ENCODE measurements at places on chromosomes 1 and 21.
A peak's percentile ranks its signal among the peaks of the same experiment; 100 is the strongest.

DNA sequence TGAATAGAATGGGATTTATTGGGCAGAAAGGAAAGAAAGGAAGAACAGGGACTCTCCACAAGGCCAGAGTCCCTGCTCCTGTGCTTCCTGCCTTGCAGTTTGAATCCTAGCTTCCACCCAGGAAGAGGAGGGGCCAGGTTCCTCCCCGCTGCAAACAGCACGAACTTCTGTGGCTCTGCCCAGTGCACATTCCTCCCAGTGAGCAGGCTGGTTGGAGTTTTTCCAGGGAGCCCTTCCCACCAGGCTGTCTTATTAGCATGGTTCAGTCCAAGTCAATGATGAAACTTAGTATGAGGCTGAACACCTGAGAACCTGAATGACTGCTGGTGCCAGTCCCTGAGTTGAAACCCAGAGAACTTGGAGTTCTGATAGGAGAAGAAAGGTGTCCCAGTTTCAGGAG lies 247.2 kb downstream of the DUSP10 start:
- peak; percentile 24 for DNase-seq

- DNase-seq = no peak
These were observed 3901.2 kb downstream of the SRGAP2C start for GRCh38 chr1:125085720-125086591.

DNA sequence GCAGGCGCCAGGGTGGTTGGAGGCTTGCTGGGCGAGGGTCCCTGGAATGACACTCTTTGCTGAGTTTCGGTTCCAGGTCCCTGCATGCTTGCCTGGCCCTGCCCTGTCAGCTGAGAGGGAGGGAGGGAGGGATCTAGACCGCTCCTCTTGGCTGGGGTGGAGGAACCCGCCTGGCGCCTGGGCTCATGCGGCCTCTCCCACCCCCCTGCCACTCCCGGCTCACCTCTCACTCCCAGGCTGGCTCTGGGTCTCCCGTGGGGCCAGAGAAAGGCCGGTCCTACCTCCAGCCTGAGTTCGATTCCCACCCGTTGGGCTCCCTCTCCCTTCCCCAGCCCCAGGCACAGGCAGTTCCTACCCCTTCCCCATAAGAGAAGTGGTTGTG lies 19.0 kb upstream of the IFNLR1 start:
- no peak for DNase-seq

GRCh38 chr21:31354604-31355443 lies 10.8 kb upstream of the TIAM1 start:
- peak; percentile 95 for DNase-seq

DNA sequence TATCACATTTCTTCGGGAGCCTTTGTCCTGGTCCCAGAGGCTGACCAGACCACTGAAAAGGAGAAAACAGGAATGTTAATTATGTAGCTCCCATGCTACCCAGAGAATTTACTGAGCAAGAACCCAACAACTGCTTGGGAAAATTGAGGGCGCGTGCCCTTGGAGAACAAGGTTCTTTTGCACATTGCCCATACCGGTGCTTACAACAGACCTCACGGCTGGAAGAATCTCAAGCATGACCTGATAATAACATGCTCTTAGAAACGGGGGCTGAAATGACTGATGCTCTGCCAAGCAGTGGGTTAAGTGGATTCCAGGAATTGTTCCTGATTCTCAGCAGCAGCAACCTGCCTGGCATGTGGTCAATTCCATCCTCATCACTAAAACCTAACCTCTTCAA lies 49.3 kb upstream of the AJAP1 start:
- no peak for DNase-seq

DNA sequence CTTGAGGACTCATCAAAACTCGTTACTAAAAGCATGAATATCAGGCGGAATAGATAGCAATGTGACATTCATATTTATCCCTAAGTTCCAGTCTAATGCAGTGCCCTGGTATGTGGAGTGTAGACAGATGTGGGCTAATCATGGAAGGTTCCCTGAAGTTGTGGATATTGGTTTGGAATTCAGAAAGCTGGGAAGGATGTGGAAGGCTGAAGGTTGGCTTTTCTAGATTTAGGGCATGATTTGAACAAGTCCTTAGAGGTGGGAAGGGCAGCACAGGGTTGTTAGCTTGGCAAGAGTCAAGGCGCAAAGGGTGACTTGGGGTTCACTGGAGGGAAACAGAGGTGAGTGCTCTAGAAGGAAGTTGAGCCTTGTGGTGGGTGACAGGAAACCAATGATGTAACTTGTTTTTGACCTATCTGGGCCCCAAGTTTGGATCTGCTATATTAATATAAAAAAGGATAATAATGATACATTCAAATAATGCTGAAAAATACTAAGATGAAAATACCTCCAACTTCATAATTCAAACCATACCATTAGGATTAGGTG lies 21.9 kb downstream of the LGALS8 start:
- DNase-seq = no peak

DNA sequence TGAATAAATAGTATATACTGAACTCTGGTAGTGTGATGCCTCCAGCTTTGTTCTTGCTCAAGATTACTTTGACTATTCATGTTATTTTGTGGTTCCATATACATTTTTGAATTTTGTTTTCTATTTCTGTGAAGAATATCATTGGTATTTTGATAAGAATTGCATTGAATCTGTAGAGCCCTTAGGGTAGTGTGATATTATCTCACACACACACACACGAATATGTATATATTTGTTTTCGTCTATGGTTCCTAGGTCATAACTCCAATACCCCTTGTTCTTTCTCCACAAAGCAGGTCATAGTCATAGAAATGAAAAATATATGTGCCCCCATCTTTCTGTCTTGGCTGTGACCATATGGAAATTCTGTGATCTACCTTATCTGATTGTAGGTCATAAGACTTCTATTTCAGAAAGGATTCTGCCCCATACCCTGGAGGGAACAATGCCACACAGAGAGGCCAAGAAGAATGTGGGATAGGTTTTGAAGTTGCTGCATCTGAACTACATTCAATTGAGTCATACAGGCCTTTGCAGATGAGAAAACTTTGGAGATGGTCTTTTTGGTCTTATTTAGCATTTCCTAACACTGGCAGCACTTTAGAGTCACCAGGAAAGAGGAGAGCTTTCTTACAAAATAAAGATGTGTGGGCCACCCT lies 32.0 kb upstream of the GBP5 start:
- DNase-seq = no peak

- peak; percentile 46 for DNase-seq
These were observed 72.0 kb downstream of the SLC66A1 start for GRCh38 chr1:19384113-19384512.

DNA sequence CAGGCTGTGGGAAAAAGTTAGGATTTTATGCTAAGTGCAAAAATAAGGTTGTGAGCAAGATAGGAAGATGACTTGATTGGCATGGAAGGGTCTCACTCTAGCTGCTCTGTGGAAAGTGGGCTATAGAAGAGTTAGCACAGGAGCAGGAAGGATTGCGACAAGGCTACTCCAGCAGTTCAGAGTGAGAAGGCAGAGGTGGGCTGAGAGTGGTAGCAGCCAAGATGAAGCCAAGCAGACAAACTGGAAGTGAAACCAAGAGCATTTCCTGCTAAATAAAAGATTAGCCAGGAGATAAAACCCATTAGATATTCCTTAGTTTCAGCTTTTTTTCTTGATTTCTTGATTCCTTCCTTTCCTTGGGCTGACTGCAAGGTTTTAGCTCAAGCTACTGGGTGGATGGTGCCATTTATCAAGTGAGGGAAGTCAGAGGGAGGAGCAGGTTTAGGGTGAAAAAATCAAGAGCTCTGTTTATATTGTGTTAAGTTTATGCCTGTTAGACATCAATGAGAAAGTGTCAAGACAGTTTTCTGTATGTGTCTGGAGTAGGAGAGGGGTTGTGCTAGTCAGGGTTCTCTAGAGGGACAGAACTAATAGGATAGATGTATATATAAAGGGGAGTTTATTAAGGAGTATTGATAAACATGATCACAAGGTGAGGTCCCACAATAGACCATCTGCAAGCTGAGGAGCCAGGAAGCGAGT lies 33.1 kb upstream of the ZNF644 start:
- no peak for DNase-seq

DNA sequence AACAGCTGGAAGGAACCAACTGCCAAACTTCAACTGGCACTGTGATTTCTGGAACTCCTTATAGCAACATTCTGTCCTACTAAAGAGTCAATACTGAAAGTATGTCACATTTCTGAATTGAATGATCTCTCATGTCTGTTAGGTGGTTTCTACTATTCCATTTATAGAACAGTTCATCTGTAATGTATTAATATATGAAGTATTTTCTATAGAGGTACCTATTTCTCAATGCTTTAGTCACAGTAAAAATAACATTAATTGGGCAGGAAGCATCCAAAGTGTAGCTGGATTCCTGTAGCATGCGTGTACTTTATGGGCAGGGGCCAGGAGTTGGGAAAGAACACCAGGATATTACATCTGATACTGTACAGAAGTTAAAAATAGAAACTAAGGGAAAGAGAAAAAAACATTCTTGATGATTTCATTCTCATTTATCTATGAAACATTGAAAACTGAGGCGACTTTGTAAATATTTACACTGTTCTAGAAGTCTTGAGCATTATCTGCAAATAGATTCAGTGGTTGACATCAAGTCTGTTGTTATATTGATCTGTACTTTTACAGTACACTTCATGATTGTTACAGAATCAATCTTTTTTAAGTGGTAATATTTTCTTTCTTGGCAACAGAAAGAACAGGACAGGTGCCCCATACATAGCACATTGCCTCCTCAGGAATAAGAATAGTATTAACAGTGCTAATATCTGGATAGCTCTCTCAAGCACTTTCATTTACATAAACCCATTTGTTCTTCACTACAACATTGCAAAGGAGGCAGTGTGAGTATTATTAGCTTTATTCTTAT lies 6.2 kb upstream of the ZNF281 start:
- DNase-seq = peak; percentile 96

- no peak for DNase-seq
These were observed 33.1 kb downstream of the FOXO6 start for GRCh38 chr1:41394369-41394744.

GRCh38 chr1:168195199-168196135 lies 16.7 kb downstream of the TIPRL start:
- no peak for DNase-seq

DNA sequence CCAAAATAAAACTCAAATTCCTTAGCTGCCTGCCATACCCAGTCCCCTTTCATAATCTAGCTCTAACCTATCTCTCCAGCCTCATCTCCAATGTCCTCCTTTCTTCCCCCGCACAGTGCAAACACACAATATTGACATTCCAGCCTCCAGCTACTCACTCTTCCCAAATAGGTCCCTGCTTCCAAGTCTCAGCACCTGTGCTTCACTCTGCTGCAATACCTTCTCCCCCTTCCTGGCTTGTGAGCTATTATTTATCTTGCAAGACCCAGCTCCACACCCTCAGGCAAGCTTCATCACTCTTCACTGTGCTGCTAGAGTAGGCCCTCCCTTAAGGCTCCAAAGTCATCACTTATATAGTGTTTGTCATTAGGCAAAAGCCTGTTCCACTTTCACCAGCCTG lies 9.7 kb downstream of the PLPP3 start:
- no peak for DNase-seq

GRCh38 chr1:200409761-200410565 lies at the start of gene ZNF281:
Gene ZNF281, minus strand, starts transcription at chr1:200410036. Its CDS starts 331 bp downstream, at chr1:200409705.
- peak; percentile 92 for DNase-seq

DNA sequence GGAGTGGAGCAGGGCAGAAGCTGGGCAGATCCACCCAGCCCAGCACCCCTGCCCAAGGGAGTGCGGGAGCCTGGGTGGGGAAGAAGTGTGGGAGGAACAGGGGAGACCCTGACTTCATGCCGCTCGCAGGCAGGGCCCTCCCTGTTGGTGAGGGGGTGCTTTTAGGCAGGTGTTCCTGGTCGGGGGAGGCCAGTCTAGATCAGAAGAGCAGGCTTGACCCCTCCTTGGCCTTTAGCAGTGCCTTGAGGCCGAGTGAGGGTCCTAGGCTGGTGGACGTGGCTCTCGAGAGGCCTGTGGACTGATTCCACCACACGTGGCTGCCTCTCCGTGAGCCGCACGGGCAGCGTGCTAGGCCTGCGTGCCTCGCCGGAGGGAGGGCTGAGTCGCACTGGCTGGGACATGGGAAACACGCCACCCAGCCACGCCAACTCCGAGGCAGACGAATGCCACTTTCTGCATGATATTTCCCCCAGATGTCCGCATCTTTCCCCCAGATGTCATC lies 19.4 kb upstream of the COL18A1 start:
- DNase-seq = no peak

GRCh38 chr1:39086865-39087409 lies 60.8 kb downstream of the NDUFS5 start:
- peak; percentile 56 for DNase-seq

- no peak for DNase-seq
These were observed 6.7 kb downstream of the CITED4 start for GRCh38 chr1:40855513-40855912.

GRCh38 chr21:15066123-15066575 lies 1.3 kb upstream of the NRIP1 start:
- DNase-seq = peak; percentile 52

- no peak for DNase-seq
These were observed 16.6 kb upstream of the GFI1 start for GRCh38 chr1:92503043-92503925.

DNA sequence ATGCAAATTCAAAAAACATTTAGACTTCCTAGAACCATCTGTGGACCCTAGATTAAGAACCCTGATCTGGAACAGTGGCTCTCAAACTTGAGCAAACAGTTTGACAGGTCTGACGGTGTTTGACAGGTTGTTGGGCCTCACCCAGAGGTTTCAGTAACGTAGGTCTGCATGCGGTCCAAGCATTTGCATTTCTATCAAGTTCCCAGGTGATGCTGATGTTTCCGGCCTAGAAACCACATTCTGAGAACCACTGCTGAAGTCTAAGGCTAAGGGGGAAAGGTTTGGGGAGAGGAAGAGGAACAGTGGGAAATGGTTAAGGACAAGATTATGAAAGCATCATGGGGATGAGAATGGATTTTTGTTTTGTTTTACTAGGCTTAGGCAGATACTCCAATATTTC lies 48.6 kb downstream of the MDM4 start:
- DNase-seq = no peak

DNA sequence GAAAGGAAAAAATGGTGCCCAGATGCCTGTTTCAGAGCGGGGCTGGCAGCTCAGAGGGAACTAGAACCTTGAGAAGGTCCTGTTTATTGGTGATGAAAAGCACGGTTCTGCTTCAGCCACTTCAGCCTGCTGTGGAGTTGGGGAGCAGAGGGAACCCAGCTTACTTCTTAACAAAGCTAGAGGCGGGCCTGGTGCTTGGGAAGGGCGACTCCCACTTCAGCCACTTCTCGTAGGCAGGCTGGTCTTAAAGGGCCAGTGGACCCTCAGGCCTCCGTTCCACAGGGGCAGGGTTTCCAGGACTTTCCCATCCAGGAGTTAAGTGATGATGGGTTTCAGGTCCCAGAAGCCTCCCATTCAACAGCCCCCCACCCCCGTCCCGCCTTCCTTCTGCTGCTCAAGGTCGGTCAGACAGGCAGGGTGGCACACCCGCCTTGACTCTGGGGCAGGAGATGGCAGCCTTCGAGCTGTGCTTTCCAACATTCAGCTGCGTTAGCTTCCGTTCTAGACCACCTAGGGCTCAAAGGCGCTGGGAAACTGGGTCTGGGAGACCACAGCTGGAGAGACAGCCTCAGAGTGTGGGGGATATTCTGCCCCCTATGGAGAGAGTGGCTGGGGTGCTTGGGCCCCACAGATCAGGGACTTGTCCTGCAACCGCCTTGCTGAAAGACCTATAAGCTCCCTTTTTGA lies 3.4 kb downstream of the RUNX3 start:
- DNase-seq = no peak

All from astrocyte of the spinal cord (primary cell).